NB4 (cell line): ENCODE measurements at places on chromosomes 3 and 15.

GRCh38 chr3:16881896-16882630 lies 2.7 kb upstream of the PLCL2 start:
- no peak for DNase-seq

- DNase-seq: no peak
These were observed 512.6 kb downstream of the MECOM start for GRCh38 chr3:169150920-169151319.

GRCh38 chr3:5295191-5295690 lies 107.7 kb downstream of the EDEM1 start:
- no peak for DNase-seq

GRCh38 chr3:32646761-32647160 lies 38.2 kb upstream of the CNOT10 start:
- no peak for DNase-seq

DNA sequence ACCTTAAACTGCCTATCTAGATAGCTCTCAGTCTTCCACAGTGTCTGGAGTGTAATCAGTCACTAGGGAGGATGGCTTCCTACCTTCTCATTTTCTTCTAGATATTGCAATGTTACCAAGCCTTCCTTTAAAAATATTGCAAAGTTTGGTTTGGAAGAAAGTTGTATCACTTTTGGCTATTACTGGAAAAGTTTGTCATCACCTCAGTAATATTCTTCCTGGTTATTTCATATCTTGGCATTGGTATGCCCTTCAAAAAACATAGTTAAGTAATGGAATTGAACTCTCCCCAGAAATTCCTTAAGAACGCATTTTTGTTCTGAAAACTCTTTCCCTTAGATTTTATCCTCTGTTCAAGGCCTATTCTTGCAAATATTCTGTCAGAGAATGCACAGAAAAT lies 179.3 kb upstream of the MME start:
- no peak for DNase-seq

- DNase-seq: no peak
These were observed 29.4 kb downstream of the PLAAT1 start for GRCh38 chr3:193270451-193270850.

- no peak for DNase-seq
These were observed 681 bp downstream of the CTDSPL start for GRCh38 chr3:37862219-37862902.
